ENCODE measurements at places on chromosomes 1 and 21. TPM values are rescaled to one million over a fixed set of nuclear protein-coding genes. Genes with fewer than 3 reads are reported as not detected.

Gene ALDH9A1
- total RNA-seq, result 68.5 TPM

Gene AGO4
- total RNA-seq, result 23.6 TPM

Gene CHI3L1
- 85.1 TPM for total RNA-seq

Gene UHMK1
- 53.6 TPM for total RNA-seq

DNA sequence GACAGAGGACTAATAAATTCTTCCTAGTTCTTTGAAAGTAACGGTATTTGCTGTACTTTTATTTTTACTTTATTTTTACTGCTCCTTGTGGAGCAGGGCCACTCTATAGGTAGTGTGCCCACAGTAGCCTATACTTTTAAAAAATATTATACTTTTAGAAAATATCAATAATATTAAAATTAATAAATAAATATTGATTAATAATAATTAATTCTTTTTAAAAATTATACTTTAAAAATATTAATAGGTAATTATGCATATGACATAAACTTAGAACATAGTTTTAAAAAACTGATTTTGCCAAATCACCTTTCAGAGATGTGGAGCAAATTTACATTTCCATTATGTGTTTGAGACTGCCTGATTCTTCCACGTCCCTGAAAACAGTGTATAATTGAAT lies 30.8 kb downstream of the ZBED6 start:
- DNase-seq, result no peak
- H3K27me3 ChIP-seq, result no peaks in the 10 kb centered on the region
- H3K4me1 ChIP-seq, result peaks cover 13% of the 10 kb centered on the region
- no peak overlapping the region for H3K27ac ChIP-seq

GRCh38 chr21:45580576-45581321 lies 38.5 kb upstream of the SLC19A1 start:
- H3K27me3 ChIP-seq, result no peaks in the 10 kb centered on the region
- no peak overlapping the region for H3K27ac ChIP-seq
- no peaks in the 10 kb centered on the region for H3K4me1 ChIP-seq
- H3K36me3 ChIP-seq, result no peaks in the 10 kb centered on the region
- no peak overlapping the region for H3K4me3 ChIP-seq
- DNase-seq, result peak; percentile 59

DNA sequence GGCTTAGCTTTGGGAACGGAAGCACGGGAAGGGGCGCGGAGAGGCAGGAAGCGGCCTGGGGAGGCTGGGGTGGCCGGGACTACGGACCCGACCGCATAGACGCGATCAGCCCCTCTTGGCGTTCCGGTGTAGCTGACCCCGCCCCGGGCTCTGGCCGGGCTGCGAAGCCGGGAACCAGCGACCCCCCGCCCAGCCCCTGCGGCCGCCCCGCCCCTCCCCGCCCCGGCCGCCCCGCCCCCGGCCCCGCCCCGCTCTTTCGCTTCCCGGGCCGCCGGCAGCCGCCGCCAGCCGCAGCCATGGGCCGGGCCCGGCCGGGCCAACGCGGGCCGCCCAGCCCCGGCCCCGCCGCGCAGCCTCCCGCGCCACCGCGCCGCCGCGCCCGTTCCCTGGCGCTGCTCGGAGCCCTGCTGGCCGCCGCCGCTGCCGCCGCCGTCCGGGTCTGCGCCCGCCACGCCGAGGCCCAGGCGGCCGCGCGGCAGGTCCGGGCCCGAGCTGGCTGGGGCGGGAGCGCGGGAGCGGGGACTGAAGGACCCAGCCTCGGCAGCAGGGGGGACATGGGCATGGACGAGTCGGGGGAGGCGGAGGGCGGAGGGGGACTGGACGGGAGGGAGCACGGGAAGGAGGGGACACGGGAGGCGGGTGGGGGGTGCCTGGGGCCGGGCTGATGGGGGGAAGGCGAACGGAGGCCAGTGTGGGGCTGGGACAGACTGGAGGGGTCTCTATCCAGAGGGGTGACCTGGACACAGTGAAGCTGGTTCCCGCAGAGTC lies at the start of gene SELENON:
SELENON (plus strand) TSS at position 259 of the 768 bp plus-strand sequence; CDS start at position 297, 38 bp downstream.
- peak; percentile 89 for DNase-seq
- peak within 1 kb of the TSS; percentile 59 for H3K4me3 ChIP-seq
- H3K36me3 ChIP-seq, result peaks cover 3% of the 10 kb centered on the region
- H3K27me3 ChIP-seq, result no peaks in the 10 kb centered on the region

DNA sequence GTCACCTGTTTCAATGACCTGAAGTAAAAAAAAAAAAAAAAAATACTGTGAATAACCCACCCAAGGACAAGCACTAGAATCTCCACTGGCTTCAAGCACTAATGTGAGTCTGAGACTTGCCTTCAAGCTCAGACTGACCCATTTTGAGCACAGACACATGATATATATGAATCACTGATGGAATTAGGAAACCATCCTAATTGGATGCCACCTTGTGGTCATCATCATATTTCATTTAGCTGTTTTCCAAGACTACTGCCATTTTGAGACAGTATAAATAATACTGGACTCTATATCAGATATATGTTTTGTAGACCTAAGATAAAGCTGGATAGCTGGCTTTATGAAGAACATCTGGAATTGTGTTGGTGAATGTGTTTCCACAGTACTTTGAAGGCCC lies 1232.0 kb downstream of the KCNT2 start:
- no peaks in the 10 kb centered on the region for H3K4me1 ChIP-seq
- H3K36me3 ChIP-seq, result no peaks in the 10 kb centered on the region
- no peak overlapping the region for H3K27ac ChIP-seq
- no peak overlapping the region for H3K4me3 ChIP-seq
- no peaks in the 10 kb centered on the region for H3K27me3 ChIP-seq

GRCh38 chr21:45870421-45870820 lies 111.1 kb upstream of the COL6A1 start:
- peaks cover 6% of the 10 kb centered on the region for H3K27me3 ChIP-seq
- H3K4me1 ChIP-seq, result no peaks in the 10 kb centered on the region
- peak; percentile 52 for DNase-seq
- H3K36me3 ChIP-seq, result no peaks in the 10 kb centered on the region
- H3K27ac ChIP-seq, result no peak overlapping the region

GRCh38 chr1:240739754-240740153 lies 127.8 kb upstream of the GREM2 start:
- H3K4me1 ChIP-seq, result no peaks in the 10 kb centered on the region
- H3K36me3 ChIP-seq, result no peaks in the 10 kb centered on the region
- no peak overlapping the region for H3K27ac ChIP-seq
- no peaks in the 10 kb centered on the region for H3K27me3 ChIP-seq

GRCh38 chr1:78375996-78376395 lies 114.8 kb upstream of the PTGFR start:
- no peak for DNase-seq
- H3K4me1 ChIP-seq, result no peaks in the 10 kb centered on the region
- no peaks in the 10 kb centered on the region for H3K36me3 ChIP-seq
- H3K27me3 ChIP-seq, result no peaks in the 10 kb centered on the region

DNA sequence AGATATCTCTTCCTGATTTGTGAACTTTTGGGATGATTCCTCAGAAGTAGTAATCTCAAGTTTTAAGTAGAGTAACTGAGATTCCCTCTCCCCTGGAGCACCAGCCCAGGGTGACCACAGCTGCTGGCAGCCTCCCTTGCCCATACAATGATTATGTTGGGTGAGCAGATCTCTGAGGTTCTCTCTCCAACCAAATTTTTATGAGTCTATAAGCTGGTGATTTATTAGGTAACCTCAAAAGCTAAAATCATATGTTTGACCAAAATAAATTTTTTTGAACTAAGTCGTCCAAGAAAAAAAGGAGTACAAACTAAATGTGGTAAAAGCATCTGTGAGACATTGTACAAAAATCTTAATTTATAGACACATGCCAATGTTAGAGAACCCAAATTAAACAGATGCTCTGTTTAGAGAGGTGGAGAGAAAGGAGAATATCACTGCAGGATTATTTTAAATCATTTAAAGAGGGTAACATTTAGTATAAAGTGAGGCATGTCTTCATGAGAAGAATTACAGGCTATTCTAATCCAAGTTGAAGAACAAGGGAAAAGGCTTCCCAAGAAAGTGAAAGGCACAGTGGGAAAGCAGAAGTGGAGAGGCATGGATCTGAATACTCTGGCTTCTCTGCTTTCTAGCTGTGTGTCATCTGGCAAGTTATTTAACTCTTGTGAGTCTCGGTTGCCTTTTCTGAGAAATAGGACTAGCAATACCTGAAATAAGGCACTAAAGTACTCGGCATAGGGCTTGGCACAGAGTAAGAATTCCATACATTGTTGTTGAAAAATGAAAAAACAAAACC lies 2.5 kb downstream of the AKNAD1 start:
- no peaks in the 10 kb centered on the region for H3K27me3 ChIP-seq
- peaks cover 11% of the 10 kb centered on the region for H3K4me1 ChIP-seq
- H3K27ac ChIP-seq, result no peak overlapping the region
- H3K36me3 ChIP-seq, result no peaks in the 10 kb centered on the region
- no peak for DNase-seq
- no peak overlapping the region for H3K4me3 ChIP-seq
